ENCODE measurements at places on chromosomes 3 and 15. TPM values are rescaled to one million over a fixed set of nuclear protein-coding genes. Genes with fewer than 3 reads are reported as not detected.

HGD gene
- 0.59 TPM for total RNA-seq

TTLL13 gene
- total RNA-seq: 0.39 TPM

CCDC14 gene
- 57.7 TPM for total RNA-seq

NISCH gene
- total RNA-seq: 63.4 TPM

GRCh38 chr15:101625184-101625583 is 27.0 kb downstream of the TM2D3 start:
- no peaks in the 10 kb centered on the region for H3K36me3 ChIP-seq
- DNase-seq: no peak
- no peak overlapping the region for H3K4me3 ChIP-seq

Measured in Panc1 (cell line).